Esophagus squamous epithelium (tissue), 5 donors: ENCODE measurements at places on chromosomes 6 and 20. TPM values are rescaled to one million over a fixed set of nuclear protein-coding genes. Genes with fewer than 3 reads are reported as not detected.

The CHD6 gene
- total RNA-seq = 11.8 TPM

The CALHM6 gene
- total RNA-seq = 1.4 TPM

The HLA-F gene
- 56.1 TPM for total RNA-seq

The OR5V1 gene
- total RNA-seq = not detected

The DEFB121 gene
- total RNA-seq = not detected

The PRND gene
- not detected for total RNA-seq

The SLC35D3 gene
- total RNA-seq = not detected

The AKIRIN2 gene
- total RNA-seq = 36.7 TPM

The AARS2 gene
- 10.6 TPM for total RNA-seq

The NRSN1 gene
- total RNA-seq = not detected

The ARMH2 gene
- total RNA-seq = not detected

The MTHFD1L gene
- 10.5 TPM for total RNA-seq

The BCAS1 gene
- 5.8 TPM for total RNA-seq

The SAYSD1 gene
- total RNA-seq = 11.1 TPM

The TGM3 gene
- total RNA-seq = 1,413 TPM

The ISM1 gene
- 17.5 TPM for total RNA-seq

The TRIM31 gene
- not detected for total RNA-seq

The OXT gene
- total RNA-seq = not detected

The MCUR1 gene
- 14.3 TPM for total RNA-seq

The TENT5A gene
- total RNA-seq = 6.1 TPM

The ADNP gene
- 31.3 TPM for total RNA-seq

The PDYN gene
- not detected for total RNA-seq

The SYNDIG1 gene
- total RNA-seq = not detected

The DEFB116 gene
- not detected for total RNA-seq

The PLN gene
- 5.4 TPM for total RNA-seq

The PLCB1 gene
- 20.4 TPM for total RNA-seq

The DUSP15 gene
- 0.32 TPM for total RNA-seq

The CST2 gene
- not detected for total RNA-seq

The ADTRP gene
- total RNA-seq = 2.5 TPM

The HLA-DOA gene
- total RNA-seq = 0.61 TPM

The GSTA2 gene
- total RNA-seq = not detected

The PRDM13 gene
- total RNA-seq = not detected

The MCHR2 gene
- total RNA-seq = not detected
